Adrenal gland (tissue), 19 donors: ENCODE measurements at places on chromosomes 5 and 9. TPM values are rescaled to one million over a fixed set of nuclear protein-coding genes. Genes with fewer than 3 reads are reported as not detected.

DNA sequence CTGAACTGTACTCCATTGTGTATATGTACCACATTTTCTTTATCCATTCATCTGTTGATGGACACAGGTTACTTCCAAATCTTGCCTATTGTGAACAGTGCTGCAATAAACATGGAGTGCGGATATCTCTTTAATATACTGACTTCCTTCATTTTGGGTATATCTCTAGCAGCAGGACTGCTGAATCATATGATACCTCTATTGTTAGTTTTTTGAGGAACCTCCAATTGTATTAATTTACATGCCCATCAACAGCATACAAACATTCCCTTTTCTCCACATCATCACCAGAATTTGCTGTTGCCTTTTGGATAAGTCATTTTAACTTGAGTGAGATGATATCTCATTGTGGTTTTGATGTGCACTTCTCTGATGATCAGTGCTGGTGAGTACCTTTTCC, 81.8 kb upstream of the FAM120A start:
- H3K4me3 ChIP-seq = no peak overlapping the region
- no peaks in the 10 kb centered on the region for H3K4me1 ChIP-seq
- H3K36me3 ChIP-seq = no peaks in the 10 kb centered on the region
- H3K27me3 ChIP-seq = no peaks in the 10 kb centered on the region
- no peak overlapping the region for H3K27ac ChIP-seq
- no peak for DNase-seq

Gene MEIKIN
- total RNA-seq = not detected

GRCh38 chr9:93057042-93057702, 1.3 kb upstream of the SUSD3 start:
- H3K36me3 ChIP-seq = no peaks in the 10 kb centered on the region
- no peaks in the 10 kb centered on the region for H3K27me3 ChIP-seq
- H3K4me3 ChIP-seq = no peak overlapping the region
- peaks cover 11% of the 10 kb centered on the region for H3K4me1 ChIP-seq

Gene BARHL1
- not detected for total RNA-seq

- H3K27ac ChIP-seq = peak overlapping the region; percentile 87
- H3K4me1 ChIP-seq = peaks cover 12% of the 10 kb centered on the region
- peak; percentile 80 for DNase-seq
- H3K4me3 ChIP-seq = no peak overlapping the region
- no peaks in the 10 kb centered on the region for H3K36me3 ChIP-seq
- H3K27me3 ChIP-seq = no peaks in the 10 kb centered on the region
These were observed 49.3 kb downstream of the DUSP1 start for GRCh38 chr5:172721455-172722326.

- H3K4me3 ChIP-seq = no peak overlapping the region
- no peak overlapping the region for H3K27ac ChIP-seq
- H3K36me3 ChIP-seq = no peaks in the 10 kb centered on the region
These were observed 7.3 kb upstream of the RXRA start for GRCh38 chr9:134318941-134319305.

DNA sequence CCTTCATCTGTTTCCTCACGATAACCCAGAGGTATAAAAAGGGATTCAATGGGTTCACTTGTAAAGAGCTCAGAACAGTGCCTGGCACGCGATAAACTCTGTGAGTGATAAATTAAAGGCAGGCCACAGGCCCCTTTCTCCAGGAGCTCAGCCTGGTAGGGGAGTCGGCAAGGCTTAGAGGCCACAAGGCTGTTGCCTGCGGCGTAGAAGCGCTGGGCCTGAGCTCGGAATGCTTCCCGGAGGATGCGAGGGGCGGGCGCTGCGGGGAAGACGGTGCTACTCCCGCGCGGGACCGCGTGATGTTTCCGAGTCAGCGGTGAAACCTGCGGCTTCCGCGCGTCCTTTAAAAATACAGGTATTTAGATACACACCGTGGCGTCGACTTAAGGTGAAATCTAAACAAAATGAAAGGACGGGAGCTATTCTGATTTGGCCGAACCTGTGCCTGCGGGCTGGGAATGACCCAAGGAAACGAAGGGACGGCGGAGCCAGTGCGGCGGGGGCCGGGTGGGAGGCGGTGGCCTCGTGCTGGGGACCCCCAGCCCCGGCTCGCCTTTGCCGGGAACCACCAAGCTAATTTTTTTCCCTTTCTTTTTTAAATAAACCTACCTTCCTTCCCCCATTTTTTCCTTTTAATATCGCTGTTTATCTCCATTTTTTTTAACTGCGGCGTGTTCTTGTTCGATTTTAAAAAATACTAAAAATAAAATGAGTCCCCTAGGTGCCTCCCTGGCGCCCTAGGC, 6.2 kb downstream of the NKX2-5 start:
- no peak for DNase-seq
- no peaks in the 10 kb centered on the region for H3K36me3 ChIP-seq
- H3K27ac ChIP-seq = no peak overlapping the region
- no peak overlapping the region for H3K4me3 ChIP-seq
- peaks cover 59% of the 10 kb centered on the region for H3K27me3 ChIP-seq

DNA sequence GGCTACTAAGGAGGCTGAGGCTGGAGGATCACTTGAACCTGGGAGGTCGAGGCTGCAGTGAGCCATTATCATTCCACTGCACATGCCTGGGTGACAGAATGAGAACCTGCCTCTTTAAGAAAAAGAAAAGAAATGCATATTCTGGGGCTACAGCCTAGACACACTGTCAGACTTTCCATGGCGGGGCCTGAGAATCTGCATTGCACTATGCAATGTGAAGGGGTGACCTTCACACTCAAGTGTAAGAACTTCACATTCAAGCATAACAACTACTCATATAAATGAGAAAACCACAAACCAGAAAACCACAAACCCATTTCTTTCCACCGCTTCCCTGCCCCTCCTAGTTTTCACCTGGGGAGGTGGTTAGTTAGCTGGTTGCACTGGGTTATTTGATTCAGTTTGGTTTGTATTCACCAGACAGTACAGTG, 18.0 kb upstream of the FBP2 start:
- H3K4me3 ChIP-seq = no peak overlapping the region
- DNase-seq = no peak
- H3K27me3 ChIP-seq = no peaks in the 10 kb centered on the region
- H3K4me1 ChIP-seq = peaks cover 7% of the 10 kb centered on the region

- no peaks in the 10 kb centered on the region for H3K36me3 ChIP-seq
- peak overlapping the region; percentile 82 for H3K27ac ChIP-seq
- no peaks in the 10 kb centered on the region for H3K27me3 ChIP-seq
- no peak overlapping the region for H3K4me3 ChIP-seq
- peaks cover 7% of the 10 kb centered on the region for H3K4me1 ChIP-seq
These were observed 218.6 kb downstream of the PIK3R1 start for GRCh38 chr5:68433923-68434879.
